ENCODE measurements at places on chromosomes 7 and 10.

- DNase-seq, result no peak
These were observed 664.7 kb upstream of the SORCS1 start for GRCh38 chr10:107829161-107829560.

GRCh38 chr7:41873741-41874140 is 170.9 kb upstream of the INHBA start:
- DNase-seq, result no peak

DNA sequence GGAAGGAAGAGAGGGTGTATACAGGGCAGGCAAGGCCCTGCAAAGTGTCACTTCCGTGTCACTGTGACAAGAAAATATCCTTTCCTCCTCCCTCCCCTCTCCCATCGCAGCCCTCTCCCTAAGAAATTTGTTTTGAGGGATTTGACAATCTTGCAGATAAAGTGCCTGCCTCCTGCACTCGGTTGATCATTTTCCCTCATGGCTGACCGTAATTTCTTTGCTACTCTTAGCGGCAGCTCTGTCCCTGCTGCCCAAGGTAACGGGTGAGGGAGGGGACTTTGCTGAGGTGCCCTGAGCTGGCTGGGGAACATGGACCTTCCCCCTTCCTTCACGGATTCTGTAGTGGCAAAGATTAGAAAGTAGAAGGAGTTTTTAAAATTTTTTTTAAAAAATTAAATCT is 179.1 kb downstream of the TCF7L2 start:
- no peak for DNase-seq

GRCh38 chr10:111151595-111152307 is 74.9 kb downstream of the ADRA2A start:
- no peak for DNase-seq

DNA sequence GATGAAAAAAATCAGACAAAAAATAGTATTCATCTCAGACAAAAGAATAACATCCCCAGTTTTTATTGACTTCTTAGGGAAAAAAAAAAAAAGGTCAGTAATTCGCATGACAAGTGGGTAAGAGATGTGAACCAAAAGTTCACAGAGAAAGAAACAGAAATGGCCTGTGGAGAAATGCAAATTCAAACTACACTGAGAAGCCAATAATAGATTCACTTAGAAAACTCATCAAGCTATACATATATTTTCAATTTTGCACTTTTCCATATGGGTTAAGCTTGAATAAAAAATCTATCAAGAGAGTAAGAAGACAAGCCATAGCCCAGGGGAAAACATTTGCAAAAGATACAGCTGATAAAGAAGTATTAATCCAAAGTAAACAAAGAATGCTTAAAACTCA is 28.0 kb downstream of the HERC4 start:
- DNase-seq, result no peak

GRCh38 chr10:63247771-63248170 is 114.6 kb downstream of the NRBF2 start:
- no peak for DNase-seq

Data from CMK (cell line).